ENCODE measurements at places on chromosomes 11 and 22. TPM values are rescaled to one million over a fixed set of nuclear protein-coding genes. Genes with fewer than 3 reads are reported as not detected.

OR56B1 gene
- total RNA-seq = 0.20 TPM

SMIM35 gene
- total RNA-seq = 1.0 TPM

GRCh38 chr11:132638423-132638822 is 893.9 kb downstream of the OPCML start:
- no peak overlapping the region for H3K27ac ChIP-seq
- H3K4me1 ChIP-seq = peaks cover 4% of the 10 kb centered on the region
- H3K27me3 ChIP-seq = no peaks in the 10 kb centered on the region
- H3K36me3 ChIP-seq = no peaks in the 10 kb centered on the region
- no peak overlapping the region for H3K4me3 ChIP-seq
- DNase-seq = no peak

SUSD2 gene
- total RNA-seq = 1.5 TPM

GRCh38 chr11:113446112-113446511 is 29.1 kb downstream of the DRD2 start:
- no peak overlapping the region for H3K4me3 ChIP-seq
- no peak overlapping the region for H3K27ac ChIP-seq
- DNase-seq = no peak
- no peaks in the 10 kb centered on the region for H3K4me1 ChIP-seq
- H3K36me3 ChIP-seq = no peaks in the 10 kb centered on the region

CCDC87 gene
- total RNA-seq = 0.65 TPM

PICK1 gene
- 26.4 TPM for total RNA-seq

DNA sequence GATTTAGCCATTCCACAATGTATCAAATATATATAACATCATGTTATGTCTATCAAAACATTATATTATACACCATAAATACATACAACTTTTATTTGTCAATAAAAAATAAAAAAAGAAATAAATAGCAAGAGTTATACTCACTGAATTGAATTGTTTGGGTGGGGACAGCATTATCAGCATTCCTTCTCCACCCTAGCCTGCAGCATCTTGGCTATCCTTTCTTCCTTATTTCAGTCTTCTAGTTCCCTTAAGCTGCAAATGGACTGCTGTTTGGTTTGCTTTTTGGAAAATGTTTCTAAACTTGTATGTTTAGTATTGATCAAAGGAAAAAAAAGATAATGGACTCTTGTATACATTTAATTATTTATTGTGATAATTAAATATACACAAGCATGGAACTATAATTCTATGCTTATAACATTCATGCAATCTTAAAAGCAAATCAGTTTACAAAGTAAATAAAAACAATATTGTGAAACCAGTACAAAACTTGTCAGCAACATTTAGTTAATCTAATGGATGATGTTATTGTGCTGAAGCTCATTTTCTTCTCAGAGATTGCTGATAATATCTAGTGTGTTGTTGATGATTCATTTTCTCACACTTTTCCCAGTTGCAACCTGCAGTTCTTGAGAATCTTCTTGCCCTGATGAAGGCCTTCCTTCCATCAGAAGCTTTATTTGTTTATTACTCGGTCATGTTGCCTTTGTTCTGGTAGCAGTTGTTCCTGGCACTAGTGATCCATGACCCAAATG is 5.0 kb downstream of the ARHGAP42 start:
- H3K4me3 ChIP-seq = no peak overlapping the region
- peaks cover 4% of the 10 kb centered on the region for H3K4me1 ChIP-seq
- DNase-seq = no peak
- H3K27ac ChIP-seq = no peak overlapping the region
- H3K27me3 ChIP-seq = no peaks in the 10 kb centered on the region
- H3K36me3 ChIP-seq = no peaks in the 10 kb centered on the region

DNA sequence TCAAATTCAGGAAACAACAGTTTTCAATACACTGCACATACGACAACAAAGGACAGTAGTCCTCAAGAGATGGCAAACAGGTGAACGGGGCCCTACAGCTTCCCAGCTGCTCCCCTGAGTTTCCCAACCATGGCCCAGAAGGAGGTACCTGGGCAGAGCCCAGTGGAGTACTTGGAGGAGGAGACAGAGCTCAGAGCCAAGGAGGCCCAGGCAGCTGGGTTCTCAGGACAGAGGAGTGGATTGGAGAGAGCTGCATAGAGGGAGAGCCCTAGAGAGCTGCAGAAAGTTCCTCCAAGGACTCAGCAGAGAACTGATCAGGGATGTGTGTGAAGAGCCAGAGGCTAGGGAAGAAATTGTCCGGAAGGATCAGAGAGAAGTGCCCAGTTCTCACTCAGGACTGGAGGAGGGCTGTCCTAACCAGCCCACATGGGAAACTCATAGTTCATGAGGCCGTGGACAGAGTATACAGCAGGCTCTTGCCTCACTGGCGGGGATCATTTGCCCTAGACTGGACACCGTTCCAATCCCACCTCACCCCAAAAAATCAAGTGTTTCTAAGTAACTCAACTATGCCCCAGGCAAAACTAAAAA is 7.6 kb upstream of the ASCL2 start:
- no peak overlapping the region for H3K27ac ChIP-seq
- no peak overlapping the region for H3K4me3 ChIP-seq
- peaks cover 29% of the 10 kb centered on the region for H3K27me3 ChIP-seq
- H3K36me3 ChIP-seq = no peaks in the 10 kb centered on the region
- H3K4me1 ChIP-seq = no peaks in the 10 kb centered on the region

BTBD10 gene
- 15.9 TPM for total RNA-seq

DNA sequence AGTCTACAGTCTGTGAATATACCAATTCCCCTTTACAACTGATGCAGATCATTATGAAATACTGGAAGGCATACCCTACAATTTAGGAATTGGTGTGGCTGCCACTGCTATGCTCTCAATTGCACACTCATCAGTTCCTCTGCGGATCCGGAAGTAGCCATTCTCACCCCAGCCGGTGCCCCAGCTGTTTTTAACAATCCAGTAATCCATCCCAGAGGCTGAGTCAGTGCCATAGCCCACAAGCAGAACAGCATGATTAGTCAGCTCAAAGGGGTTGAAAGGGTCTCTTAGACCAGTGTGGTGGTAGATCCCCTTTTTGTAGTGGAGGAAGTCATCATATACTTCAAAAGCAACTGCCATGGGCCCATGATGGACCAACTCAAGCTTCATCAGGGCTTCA is 43.6 kb downstream of the CTSC start:
- H3K4me1 ChIP-seq = no peaks in the 10 kb centered on the region
- H3K27ac ChIP-seq = no peak overlapping the region
- peaks cover 51% of the 10 kb centered on the region for H3K36me3 ChIP-seq
- no peak overlapping the region for H3K4me3 ChIP-seq
- DNase-seq = no peak
- no peaks in the 10 kb centered on the region for H3K27me3 ChIP-seq

OR2AG1 gene
- total RNA-seq = not detected

DNA sequence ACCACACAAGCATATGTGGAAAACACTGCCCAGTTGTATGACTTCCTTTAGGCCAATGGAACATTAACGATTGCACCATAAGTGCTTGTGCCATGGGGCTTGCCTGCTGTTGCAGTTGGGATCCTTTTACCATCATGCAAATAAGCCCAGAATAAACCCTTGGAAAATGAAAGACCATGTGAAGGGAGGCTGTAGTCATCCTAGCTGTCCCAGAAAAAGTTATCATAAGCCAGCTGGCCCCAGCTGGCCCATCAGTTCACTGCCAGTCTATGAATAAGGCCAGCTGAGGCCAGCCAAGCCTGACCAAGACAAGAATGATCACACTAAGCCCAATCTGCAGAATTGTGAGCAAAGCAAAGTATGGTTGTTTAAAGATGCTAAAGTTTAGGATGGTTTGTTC is 253.9 kb upstream of the ARHGAP20 start:
- H3K27ac ChIP-seq = no peak overlapping the region
- H3K36me3 ChIP-seq = no peaks in the 10 kb centered on the region
- no peak for DNase-seq
- no peaks in the 10 kb centered on the region for H3K27me3 ChIP-seq

RFPL2 gene
- total RNA-seq = 1.8 TPM

CABP4 gene
- 3.5 TPM for total RNA-seq

VPREB3 gene
- 1.7 TPM for total RNA-seq

GRCh38 chr22:25375683-25376082 is 156.2 kb downstream of the CRYBB2 start:
- peaks cover 8% of the 10 kb centered on the region for H3K36me3 ChIP-seq
- H3K27me3 ChIP-seq = no peaks in the 10 kb centered on the region
- H3K4me3 ChIP-seq = no peak overlapping the region
- no peak overlapping the region for H3K27ac ChIP-seq

- H3K4me1 ChIP-seq = peaks cover 35% of the 10 kb centered on the region
- peaks cover 2% of the 10 kb centered on the region for H3K27me3 ChIP-seq
- peak; percentile 15 for DNase-seq
- no peak overlapping the region for H3K4me3 ChIP-seq
- H3K27ac ChIP-seq = no peak overlapping the region
- no peaks in the 10 kb centered on the region for H3K36me3 ChIP-seq
Observed at GRCh38 chr22:43090130-43090789, 1.1 kb upstream of the TTLL1 start.

- DNase-seq = no peak
- no peak overlapping the region for H3K4me3 ChIP-seq
- no peaks in the 10 kb centered on the region for H3K36me3 ChIP-seq
Observed at GRCh38 chr11:80188076-80188627, 747.3 kb upstream of the TENM4 start.

DNA sequence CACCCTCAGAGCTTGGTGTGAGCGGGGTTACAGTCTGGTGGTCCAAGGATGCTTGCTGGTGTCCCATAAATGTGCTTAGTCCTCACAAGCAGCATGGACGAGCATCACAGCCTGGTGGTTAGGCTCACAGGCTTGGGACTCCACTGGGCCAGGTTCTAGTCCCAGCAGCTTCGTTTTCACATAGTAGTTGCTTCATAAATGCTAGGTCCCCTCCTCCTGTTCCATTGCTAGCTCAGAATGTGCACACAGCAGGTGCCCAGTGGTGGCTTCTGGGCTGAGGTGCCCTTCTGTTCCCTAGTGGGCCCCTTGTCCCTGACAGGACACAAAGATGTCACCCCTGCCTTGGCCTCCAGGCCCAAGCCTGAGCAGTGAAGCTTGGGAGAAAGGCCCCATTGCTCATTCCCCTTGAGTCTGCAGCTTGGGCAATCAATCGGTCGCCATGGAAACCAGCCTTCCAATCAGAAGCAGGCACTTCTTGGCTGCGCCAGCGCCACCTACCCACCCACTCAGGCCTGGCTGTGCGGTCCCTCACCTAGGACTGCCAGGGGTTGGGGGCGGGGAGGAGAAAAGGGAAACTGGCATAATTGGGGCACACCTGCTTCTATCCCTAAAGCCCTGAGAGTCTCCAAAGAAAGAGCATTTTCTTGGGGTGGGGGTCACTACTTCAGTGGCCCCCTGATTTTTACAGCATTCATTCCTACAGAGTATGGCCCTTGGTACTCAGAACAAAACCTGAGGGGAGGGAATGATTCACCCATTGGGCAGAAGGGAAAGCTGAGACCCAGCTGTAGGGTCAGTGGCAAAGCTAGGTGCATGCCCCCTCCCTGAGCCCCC is 48.1 kb downstream of the CYTH4 start:
- DNase-seq = no peak
- H3K4me3 ChIP-seq = no peak overlapping the region
- H3K4me1 ChIP-seq = peaks cover 16% of the 10 kb centered on the region
- H3K27ac ChIP-seq = no peak overlapping the region

- no peak overlapping the region for H3K4me3 ChIP-seq
- no peaks in the 10 kb centered on the region for H3K27me3 ChIP-seq
- DNase-seq = no peak
- H3K27ac ChIP-seq = no peak overlapping the region
Observed at GRCh38 chr11:69950120-69950519, 128.0 kb upstream of the ANO1 start.

DNA sequence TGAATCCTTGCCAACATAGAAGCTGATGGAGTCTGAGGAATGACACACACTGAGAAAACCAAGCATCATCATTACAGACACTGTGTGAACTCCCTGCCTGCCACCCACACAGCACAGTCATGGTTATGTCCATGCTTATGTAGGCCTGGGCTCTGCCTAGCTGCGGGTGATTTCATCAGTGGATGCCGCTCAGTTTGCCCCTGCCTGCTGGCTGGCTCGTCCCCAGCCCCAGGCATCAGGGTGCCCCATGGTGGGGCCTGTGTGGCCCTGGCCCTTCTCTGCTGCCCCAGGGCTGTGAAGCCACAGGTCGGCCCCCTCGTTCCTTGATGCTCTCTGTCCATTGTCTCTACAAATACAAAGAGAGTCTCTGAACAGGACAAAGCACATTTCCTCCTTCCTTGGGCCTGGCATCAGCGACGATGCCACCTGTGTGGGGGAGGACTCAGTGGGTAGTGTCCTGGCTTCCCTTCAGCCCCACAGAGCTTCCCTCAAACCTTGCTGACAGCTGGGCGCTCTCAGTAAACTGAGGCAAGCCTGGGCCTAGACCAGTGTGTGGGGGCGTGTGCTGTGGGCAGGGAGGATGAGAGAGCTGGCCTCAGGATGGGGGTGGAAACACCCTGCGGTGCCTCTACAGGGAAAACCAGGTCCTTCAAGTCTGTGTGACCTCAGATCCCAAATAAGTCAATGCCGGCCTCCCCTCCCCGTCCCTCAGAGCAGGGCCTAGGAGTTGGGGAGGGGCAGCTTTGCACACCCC is 20.0 kb upstream of the TUB start:
- no peaks in the 10 kb centered on the region for H3K36me3 ChIP-seq
- H3K4me3 ChIP-seq = no peak overlapping the region
- no peaks in the 10 kb centered on the region for H3K27me3 ChIP-seq
- DNase-seq = no peak

GRCh38 chr22:19036229-19036522 is 86.0 kb downstream of the DGCR2 start:
- H3K36me3 ChIP-seq = peaks cover 13% of the 10 kb centered on the region
- no peaks in the 10 kb centered on the region for H3K27me3 ChIP-seq
- H3K27ac ChIP-seq = no peak overlapping the region
- no peak overlapping the region for H3K4me3 ChIP-seq

DNA sequence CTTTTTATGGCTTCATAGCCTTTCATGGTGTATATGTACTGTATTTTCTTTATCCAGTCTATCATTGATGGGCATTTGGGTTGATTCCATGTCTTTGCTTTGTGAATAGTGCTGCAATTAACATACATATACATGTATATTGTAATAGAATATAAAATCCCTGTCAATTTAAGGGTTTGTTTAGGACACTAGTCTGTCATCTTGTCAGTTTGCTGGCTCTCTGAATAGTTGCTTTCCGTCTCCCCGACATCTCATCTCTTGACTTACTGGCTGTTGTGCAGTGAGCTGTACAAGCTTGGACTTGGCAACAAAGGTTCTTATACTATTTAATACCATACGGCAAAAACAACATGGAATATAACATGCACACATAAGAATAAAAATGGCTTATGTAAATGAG is 1487.5 kb downstream of the LRRC4C start:
- no peak for DNase-seq
- H3K4me3 ChIP-seq = no peak overlapping the region
- H3K36me3 ChIP-seq = no peaks in the 10 kb centered on the region
- no peaks in the 10 kb centered on the region for H3K27me3 ChIP-seq

DNA sequence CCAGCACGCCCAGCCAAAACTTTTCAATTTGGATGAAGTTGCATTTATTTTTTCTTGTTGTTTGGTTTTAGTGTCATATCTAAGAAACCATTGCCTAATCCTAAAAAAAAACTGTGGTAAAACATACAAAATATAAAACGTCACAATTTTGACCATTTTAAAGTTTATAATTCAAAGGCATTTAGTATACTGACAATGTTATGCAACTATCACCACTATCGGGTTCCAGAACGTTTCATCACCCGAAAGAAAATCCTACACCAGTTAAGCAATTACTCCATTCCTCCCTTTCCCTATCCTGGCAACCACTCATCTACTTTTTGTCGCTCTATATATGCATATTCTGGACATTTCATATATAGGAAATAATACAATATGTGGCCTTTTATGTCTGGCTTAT is 30.5 kb upstream of the PHOX2A start:
- no peak for DNase-seq
- H3K4me3 ChIP-seq = no peak overlapping the region
- no peaks in the 10 kb centered on the region for H3K4me1 ChIP-seq
- no peak overlapping the region for H3K27ac ChIP-seq
- H3K27me3 ChIP-seq = no peaks in the 10 kb centered on the region
